Aorta (tissue), 5 donors: ENCODE measurements at places on chromosomes 1 and 21. TPM values are rescaled to one million over a fixed set of nuclear protein-coding genes. Genes with fewer than 3 reads are reported as not detected.

Gene S100A9
- 276 TPM for total RNA-seq

Gene ANGPTL3
- total RNA-seq: not detected

Gene GBP7
- 0.21 TPM for total RNA-seq

Gene TNNT2
- 0.36 TPM for total RNA-seq

Gene BLACAT1
- total RNA-seq: 0.21 TPM

Gene CA14
- not detected for total RNA-seq

Gene ST6GALNAC3
- 20.2 TPM for total RNA-seq

Gene NPR1
- total RNA-seq: 116 TPM

- no peak for DNase-seq
Measured at GRCh38 chr1:65772607-65773006, 20.1 kb upstream of the PDE4B start.

DNA sequence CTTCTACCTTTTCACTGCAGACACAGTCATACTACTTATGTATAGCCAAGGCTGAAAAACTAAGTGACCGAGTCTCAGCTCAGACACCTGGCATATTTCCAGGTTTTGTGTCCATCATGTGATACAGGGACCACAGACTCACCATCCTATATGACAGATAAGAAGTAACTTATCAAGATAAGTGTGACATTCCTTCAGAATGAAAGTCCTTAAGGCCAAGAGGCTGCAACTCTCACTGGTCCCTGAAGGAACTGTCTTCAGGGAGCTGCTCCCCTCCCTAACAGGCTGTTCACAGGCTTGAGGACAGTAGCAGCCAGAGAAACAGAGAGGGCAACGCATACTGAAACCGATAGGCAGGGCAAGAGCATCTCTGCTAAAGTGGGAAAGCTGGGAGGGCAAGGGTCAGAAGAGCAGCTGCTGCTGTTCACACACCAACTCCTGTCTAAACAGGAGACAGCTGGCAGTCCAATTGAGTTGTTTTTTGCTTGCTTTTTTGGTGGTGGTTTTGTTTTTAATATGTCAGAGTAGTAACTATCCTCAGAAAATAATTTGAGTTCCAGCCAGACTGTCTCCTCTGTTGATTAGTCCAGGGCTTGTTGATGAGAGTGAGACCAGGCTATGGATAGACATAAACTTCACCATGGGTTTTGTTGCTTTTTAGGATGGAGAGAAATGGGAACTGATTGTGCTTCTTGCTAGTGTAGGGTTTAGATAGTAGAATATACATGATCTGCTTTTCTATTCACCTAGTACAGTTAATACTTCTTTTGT, 67.7 kb downstream of the MACF1 start:
- DNase-seq: no peak

GRCh38 chr1:205843036-205843859, 6.7 kb downstream of the PM20D1 start:
- DNase-seq: no peak

DNA sequence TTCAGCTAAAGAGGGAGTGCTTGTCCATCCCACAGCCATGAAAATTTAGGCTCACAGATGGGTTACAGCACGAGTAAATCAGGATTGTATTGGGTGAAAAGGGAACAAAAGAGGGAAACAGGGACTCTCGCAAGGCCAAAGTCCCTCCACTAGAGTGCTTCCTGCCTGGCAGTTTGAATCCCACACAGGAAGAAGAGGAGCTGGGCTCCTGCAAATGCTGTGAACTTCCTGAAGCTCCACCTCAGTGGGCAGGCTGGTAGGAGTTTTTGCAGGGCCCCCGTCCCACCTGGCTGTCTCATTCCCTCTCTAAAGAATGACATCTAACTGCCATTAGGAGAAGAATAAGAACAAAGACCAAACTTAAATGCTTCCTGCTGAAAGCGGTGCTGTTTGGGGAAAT, 712.0 kb upstream of the PRMT6 start:
- no peak for DNase-seq

DNA sequence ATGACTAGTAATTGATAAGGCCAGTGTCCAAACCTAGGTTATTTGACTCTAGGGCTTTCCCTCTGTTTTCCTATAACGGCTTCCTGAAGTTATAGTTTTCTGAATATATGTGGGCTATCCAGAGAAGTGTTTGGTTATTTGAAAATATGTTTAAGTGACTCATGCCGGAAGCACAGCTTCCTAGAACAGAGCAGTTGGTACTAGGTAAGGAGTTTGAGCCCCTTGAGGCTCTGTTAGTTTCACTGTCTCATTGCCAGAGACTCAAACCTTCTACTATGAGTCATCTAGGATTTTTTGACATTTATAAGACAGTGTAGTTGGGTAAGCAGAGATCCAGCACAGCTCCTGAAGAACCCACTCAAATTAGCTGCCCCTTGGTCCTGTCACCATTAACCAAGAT, 27.1 kb upstream of the LEPR start:
- DNase-seq: no peak

DNA sequence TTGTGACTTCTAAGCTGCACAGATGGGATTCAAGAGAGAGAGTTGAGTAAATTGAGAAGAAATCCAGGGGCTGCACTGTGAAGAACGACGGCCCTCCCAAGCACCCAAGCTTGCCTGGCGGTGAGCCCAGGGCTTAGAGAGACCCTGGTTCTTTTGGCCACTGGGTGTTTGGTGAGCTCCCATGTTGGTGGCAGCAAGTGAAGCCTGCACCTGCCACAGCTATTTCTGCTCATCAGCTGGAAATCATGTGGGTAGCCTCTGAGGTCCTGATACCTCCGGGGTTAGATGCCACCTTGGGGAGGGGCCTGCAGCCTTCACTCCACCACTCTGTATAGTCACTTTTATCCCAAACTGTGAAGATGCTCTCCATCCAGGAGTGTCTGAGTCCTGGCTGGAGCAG, 6.2 kb upstream of the BTG2 start:
- no peak for DNase-seq

DNA sequence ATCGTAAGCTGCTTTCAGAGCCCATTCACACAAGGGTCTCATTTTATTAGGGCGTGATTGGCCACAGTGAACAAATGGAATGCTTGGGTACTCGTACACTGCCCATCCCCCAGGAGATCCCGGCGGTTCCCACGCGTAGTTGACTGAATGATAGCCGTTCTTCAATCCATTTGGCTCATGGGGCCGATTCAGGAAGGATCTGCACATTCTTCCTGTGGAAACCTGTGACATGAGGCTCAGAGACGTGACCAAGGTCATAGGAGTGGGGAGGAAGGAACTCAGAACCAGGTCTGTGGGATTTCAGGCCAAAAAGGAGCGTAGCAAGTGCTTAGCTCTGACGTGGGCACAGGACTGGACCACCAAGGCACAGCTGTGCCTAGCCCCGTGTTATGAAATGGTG, 11.7 kb downstream of the ABCG1 start:
- no peak for DNase-seq

GRCh38 chr1:101260556-101261350, 23.9 kb downstream of the S1PR1 start:
- DNase-seq: no peak

- DNase-seq: no peak
Measured at GRCh38 chr1:39650431-39650830, 11.0 kb upstream of the HEYL start.

DNA sequence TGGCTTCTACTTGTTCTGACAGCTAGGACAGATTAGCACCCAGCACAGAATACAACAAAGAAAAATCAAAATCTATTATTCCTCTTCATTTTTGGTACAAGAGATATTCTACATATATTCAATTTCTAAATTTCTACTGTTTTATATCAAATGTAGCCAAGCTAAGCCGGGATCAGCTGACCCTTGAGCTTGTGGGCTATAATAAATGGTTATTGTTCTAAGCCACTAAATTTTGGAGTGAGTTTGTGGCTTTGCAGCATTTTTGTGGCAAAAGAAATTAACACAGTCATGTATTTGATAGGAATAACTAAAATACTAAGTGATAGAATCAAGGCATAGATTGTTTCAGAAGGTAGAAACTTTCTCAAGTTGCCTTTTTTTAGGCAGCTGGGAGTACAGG, 50.7 kb downstream of the APP start:
- no peak for DNase-seq

DNA sequence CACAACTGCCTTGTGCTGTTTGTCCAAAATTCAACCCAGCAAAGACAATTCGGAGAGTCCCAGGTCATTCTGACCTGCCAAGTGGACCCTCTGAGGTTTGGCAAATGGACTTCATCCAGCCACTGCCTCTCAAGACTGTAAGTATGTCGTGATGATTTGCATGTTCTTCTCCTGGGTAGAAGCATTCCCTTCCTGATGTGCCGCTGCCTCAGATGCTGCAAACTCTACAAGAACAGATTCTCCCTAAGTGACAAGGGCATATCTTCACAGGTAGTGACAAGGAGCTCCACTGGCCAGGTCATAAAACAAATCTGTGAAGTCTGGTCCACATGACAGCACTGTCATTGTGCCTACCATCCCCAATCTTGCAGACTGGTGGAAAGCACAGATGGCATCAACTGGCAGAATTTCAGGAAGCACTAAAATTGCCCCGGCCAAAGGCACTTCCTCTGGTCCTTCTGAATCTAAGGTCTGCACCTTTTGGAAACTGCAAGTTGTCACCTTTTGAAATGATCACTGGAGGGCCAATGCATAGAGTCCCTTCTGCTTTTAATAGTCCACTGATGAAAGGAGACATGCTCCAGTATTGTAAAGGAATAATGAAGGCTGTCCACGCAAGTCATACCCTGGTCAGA, 27.4 kb downstream of the POFUT2 start:
- no peak for DNase-seq

DNA sequence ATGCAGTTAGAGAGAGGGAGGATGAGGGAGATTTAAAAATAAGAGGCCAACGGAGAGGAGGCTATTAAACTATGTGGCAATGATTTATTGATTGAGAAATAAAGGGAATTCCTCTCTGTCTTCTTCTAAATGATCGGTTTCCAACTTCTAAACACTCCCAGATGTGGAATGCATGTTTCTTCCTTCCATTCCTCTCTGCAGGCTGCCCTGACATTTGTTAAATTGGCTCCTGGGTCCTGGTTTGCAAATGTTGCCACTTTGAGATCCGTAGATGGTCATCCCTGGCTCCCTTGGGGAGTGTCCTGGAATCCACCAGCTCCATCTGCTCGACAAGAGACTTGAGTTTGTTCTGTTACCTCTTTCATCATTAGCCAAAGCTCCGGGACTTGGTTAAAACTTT, 10.3 kb upstream of the C1orf198 start:
- no peak for DNase-seq

- peak; percentile 83 for DNase-seq
Measured at GRCh38 chr1:157073944-157074685, 25.5 kb downstream of the ETV3L start.

- peak; percentile 92 for DNase-seq
Measured at GRCh38 chr1:64469977-64470664, at the start of gene CACHD1. TSS of gene CACHD1 (plus strand) at chr1:64470129. CDS start at chr1:64470745, 616 bp downstream.

DNA sequence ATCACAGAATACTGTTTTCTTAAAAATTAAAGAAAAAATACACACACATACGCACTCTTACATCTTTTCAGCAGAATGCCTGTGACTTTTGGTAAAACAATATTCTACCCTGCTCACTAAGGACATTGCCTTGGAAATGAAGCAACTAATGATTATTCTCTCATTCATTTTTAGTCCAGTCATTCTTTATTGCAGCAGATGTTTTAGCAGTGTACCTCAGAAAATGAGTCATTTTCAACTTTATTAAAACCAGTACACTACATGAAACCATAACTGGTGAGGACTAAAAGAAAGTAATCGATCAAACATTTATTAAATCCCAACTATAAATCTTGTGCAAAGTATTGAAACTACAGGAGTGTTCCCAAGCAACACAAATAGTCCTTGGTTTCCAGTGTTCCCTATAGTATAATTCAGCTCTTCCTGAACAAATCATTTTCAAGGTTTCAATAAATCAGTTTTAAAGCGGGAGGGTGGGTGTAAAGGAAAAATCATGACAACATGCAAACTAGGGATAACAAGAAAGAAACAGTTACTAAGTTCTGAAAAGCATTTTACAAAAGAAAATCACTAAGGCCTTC, 114.2 kb downstream of the ADGRL4 start:
- DNase-seq: no peak

DNA sequence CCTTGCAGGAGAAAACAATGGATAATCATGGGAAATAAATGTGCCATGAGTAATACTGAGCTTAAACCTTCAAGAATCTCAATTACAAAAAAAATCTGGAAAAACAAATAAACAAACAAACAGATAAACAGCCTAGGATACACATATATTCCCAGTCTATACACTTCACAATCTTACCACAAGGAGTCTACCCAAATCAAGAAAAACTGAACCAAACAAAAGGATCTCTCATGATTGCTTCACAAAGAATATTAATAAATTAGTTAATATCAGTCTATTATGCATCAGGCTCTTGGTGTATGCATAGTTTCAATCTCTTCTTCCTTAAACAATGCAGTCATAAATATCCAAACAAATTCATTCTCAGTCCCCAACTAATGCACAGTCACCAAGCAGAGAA, 3.2 kb upstream of the ESRRG start:
- no peak for DNase-seq

DNA sequence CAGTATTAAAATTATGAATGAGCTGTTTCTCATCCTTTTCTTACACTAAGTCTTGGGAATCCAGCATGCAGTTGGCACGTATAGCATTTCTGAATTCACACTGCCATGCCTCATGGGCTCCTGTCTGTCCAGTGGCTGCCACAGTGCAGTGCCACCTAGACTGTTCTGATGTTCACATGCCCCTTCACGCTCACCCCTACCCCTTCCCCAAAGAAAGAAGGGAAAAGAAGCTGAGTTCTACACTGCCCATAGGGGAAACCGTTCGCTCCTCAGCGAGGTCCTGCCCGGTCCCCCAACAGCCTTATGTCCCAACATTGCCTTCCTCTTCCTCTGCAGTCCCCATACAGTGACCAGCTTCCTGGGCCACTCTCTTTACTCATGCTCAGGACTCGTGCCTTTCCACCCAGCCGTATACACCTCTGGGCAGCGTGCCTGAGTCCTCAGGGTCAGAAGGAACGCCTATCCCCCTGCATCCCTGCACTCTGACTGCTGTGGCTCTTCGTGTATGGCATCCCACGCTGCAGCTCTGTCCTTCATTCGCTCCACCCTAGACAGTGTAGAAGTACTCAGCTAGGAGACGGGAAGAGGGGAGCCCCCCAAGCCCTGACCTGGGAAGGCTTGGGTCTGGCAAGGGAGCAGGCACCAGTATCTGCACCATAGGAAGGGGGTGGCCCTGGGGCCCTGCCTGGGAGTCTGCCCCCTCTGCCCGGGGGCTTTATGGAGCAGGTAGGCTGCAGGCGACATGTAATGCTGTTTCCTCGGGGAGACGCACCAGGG, 24.1 kb upstream of the ARF1 start:
- DNase-seq: peak; percentile 33

GRCh38 chr1:172470149-172470548, 26.3 kb upstream of the PIGC start:
- no peak for DNase-seq

DNA sequence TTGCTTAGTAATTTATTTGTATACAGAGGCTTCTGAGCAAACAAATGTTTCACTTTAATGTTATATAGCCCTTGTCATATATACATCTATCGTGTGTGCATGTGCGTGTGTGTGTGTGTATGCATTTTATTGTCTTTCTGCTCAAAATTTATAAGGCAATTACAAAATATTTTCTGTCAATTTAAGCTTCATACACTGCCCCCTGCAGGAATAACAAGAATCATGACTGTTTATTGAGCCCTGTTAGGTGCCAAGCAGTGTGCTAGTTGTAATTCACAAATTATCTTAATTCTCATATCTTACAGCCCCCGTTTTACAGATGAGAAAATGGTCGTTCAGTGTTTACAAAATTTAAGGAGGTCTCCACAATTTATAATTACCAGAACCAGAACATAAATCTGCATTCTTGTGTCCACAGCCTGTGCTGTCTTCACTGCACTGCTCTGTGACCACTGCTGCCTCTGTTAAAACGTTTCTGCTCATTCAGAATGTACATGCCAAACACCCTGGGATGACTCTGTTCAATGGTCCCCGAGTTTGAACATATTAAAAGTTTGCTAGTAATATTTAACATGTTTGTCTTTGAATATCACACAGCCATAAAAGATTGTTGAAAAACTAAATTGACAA, 181.3 kb downstream of the ATP6V1G3 start:
- DNase-seq: no peak
